ENCODE measurements at places on chromosomes 4 and X. TPM values are rescaled to one million over a fixed set of nuclear protein-coding genes. Genes with fewer than 3 reads are reported as not detected.

- H3K27ac ChIP-seq: no peak overlapping the region
- H3K27me3 ChIP-seq: no peaks in the 10 kb centered on the region
- H3K4me1 ChIP-seq: no peaks in the 10 kb centered on the region
- no peak overlapping the region for H3K4me3 ChIP-seq
- H3K36me3 ChIP-seq: no peaks in the 10 kb centered on the region
Observed at GRCh38 chr4:87179751-87180150, 40.7 kb downstream of the KLHL8 start.

- DNase-seq: no peak
- H3K27ac ChIP-seq: no peak overlapping the region
- H3K4me1 ChIP-seq: no peaks in the 10 kb centered on the region
- H3K36me3 ChIP-seq: no peaks in the 10 kb centered on the region
- H3K27me3 ChIP-seq: no peaks in the 10 kb centered on the region
Observed at GRCh38 chr4:56791316-56791715, 30.2 kb downstream of the SPINK2 start.

- no peaks in the 10 kb centered on the region for H3K4me1 ChIP-seq
- H3K4me3 ChIP-seq: no peak overlapping the region
- H3K27me3 ChIP-seq: no peaks in the 10 kb centered on the region
Observed at GRCh38 chr4:13851085-13851940, 223.8 kb upstream of the BOD1L1 start.

GRCh38 chr4:102318105-102318504 lies 27.2 kb downstream of the SLC39A8 start:
- H3K27me3 ChIP-seq: no peaks in the 10 kb centered on the region
- DNase-seq: no peak
- no peaks in the 10 kb centered on the region for H3K4me1 ChIP-seq
- no peak overlapping the region for H3K4me3 ChIP-seq
- no peaks in the 10 kb centered on the region for H3K36me3 ChIP-seq
- H3K27ac ChIP-seq: peak overlapping the region; percentile 31

GRCh38 chrX:48458711-48459110 lies 11.3 kb downstream of the SLC38A5 start:
- H3K4me1 ChIP-seq: no peaks in the 10 kb centered on the region
- no peaks in the 10 kb centered on the region for H3K36me3 ChIP-seq
- H3K27ac ChIP-seq: no peak overlapping the region
- H3K4me3 ChIP-seq: no peak overlapping the region
- H3K27me3 ChIP-seq: no peaks in the 10 kb centered on the region
- no peak for DNase-seq

The TRO gene
- 9.7 TPM for total RNA-seq

The REELD1 gene
- 1.1 TPM for total RNA-seq

The UGT2B17 gene
- not detected for total RNA-seq

The CFAP47 gene
- total RNA-seq: 0.45 TPM

- DNase-seq: peak; percentile 9
- H3K27ac ChIP-seq: no peak within 1 kb of the TSS
- H3K36me3 ChIP-seq: no peaks in the 10 kb centered on the region
- no peaks in the 10 kb centered on the region for H3K4me1 ChIP-seq
- H3K27me3 ChIP-seq: no peaks in the 10 kb centered on the region
Observed at GRCh38 chrX:110795645-110796406, at the start of gene CHRDL1. CHRDL1 (minus strand) TSS chrX:110795817; CDS start chrX:110792181, 3,636 bp downstream.

DNA sequence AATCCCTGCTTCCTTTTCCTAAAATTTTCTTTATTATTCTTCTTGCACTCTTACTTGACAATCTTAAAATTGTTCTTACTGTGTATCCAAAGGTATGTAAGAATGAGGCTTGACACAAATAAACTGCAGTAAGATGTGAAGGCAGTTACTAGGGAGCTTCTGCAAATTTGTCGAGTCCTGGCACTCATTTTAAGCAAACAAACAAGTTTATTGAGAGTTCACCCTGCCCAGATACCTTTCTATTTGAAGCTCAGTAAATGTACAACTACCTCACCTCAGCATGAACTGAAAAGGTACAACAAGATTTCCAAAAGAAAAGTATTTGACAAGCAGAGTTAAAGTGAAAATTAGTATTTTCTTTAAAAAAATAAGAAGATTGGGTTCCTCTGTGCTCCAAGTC lies 13.3 kb upstream of the SYTL4 start:
- H3K27ac ChIP-seq: peak overlapping the region; percentile 72
- no peak overlapping the region for H3K4me3 ChIP-seq
- no peak for DNase-seq
- H3K36me3 ChIP-seq: no peaks in the 10 kb centered on the region
- no peaks in the 10 kb centered on the region for H3K27me3 ChIP-seq
- peaks cover 3% of the 10 kb centered on the region for H3K4me1 ChIP-seq

DNA sequence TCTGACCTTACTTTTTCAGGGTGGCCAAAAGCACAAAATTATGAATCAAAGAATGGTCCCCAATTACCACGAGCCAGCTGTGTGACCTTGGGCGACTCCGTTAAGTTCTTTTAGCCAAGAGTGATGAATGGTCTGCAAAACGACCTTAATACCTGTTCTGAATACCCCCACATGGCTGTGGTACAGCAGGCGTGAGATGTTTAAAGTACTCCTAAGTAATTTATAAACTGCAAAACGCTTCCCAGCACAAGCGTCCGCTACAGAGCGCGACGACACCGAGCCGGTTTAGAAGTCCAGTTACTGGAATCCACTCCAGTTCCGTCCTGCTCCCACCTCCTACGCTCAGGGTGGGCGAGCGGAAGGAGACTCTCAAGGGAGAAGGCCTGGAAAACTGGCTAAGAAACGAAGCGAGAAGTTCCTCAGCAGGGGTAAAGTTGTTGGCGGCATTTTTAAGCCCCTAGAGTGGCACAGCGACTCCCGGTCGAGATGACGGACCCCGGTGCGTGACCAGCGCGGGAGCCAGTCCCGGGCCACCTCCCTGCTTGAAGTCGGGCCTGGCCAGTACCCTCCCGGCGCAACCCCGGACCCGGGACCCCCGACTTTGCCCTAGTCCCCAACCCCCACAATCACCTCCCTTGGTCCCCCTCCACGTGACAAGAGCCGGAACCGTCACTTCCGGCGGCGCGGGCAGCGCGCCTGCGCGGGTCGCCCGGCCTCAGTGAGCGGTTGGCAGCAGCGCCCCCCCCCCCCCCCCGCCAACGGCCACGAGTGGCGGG lies 659 bp upstream of the BMP2K start:
- no peaks in the 10 kb centered on the region for H3K27me3 ChIP-seq

DNA sequence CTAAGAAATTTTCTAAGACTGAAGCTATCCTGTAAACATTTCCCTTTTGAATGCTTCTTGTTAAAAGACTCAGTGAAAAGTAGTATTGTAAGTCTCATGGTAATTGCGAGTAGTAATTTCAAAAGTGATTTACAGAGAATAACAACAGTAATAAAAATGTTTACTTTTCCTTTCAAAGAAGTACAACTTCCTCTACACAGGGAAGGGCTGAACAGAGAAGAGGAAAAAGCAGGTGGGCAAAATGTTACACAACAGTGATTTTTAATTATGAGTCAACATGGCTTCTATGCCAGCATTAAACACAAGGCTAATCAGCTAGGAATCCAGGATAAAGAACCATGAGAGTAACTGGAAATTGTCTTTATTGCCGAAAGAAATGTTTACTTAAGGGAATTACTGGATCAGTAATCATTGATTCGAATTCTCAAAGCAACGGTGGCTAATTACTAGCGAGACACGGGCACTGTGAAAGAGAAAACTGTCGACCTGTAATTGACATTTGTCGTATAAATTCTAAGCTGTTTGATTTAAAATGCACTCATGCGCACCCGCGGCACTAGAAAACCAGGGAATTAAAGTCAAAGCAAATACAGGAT lies 15.4 kb downstream of the UTP3 start:
- no peaks in the 10 kb centered on the region for H3K27me3 ChIP-seq
- H3K4me3 ChIP-seq: peak overlapping the region; percentile 82
- H3K27ac ChIP-seq: peak overlapping the region; percentile 97
- DNase-seq: peak; percentile 12
- no peaks in the 10 kb centered on the region for H3K36me3 ChIP-seq

The PAK3 gene
- total RNA-seq: 12.5 TPM

- H3K27ac ChIP-seq: no peak overlapping the region
- no peaks in the 10 kb centered on the region for H3K27me3 ChIP-seq
- H3K4me3 ChIP-seq: no peak overlapping the region
- H3K36me3 ChIP-seq: no peaks in the 10 kb centered on the region
- DNase-seq: no peak
Observed at GRCh38 chrX:2388669-2389068, 112.1 kb downstream of the DHRSX start.

GRCh38 chr4:120977435-120977997 lies 55.0 kb upstream of the PRDM5 start:
- no peak overlapping the region for H3K4me3 ChIP-seq
- H3K36me3 ChIP-seq: no peaks in the 10 kb centered on the region
- DNase-seq: no peak
- H3K27ac ChIP-seq: no peak overlapping the region

The PAGE4 gene
- 26.5 TPM for total RNA-seq

- no peaks in the 10 kb centered on the region for H3K36me3 ChIP-seq
- peaks cover 5% of the 10 kb centered on the region for H3K27me3 ChIP-seq
- H3K27ac ChIP-seq: no peak overlapping the region
- H3K4me1 ChIP-seq: no peaks in the 10 kb centered on the region
- no peak for DNase-seq
Observed at GRCh38 chr4:133156556-133156955, 7.5 kb downstream of the PCDH10 start.

GRCh38 chrX:10479508-10479907 lies 140.9 kb downstream of the MID1 start:
- no peak overlapping the region for H3K27ac ChIP-seq
- DNase-seq: no peak
- H3K36me3 ChIP-seq: no peaks in the 10 kb centered on the region
- H3K27me3 ChIP-seq: no peaks in the 10 kb centered on the region
- no peak overlapping the region for H3K4me3 ChIP-seq

The CHRDL1 gene
- total RNA-seq: 49.1 TPM

GRCh38 chr4:105587841-105588240 lies 35.4 kb downstream of the ARHGEF38 start:
- H3K4me3 ChIP-seq: no peak overlapping the region
- peak overlapping the region; percentile 50 for H3K27ac ChIP-seq
- H3K4me1 ChIP-seq: peaks cover 4% of the 10 kb centered on the region

DNA sequence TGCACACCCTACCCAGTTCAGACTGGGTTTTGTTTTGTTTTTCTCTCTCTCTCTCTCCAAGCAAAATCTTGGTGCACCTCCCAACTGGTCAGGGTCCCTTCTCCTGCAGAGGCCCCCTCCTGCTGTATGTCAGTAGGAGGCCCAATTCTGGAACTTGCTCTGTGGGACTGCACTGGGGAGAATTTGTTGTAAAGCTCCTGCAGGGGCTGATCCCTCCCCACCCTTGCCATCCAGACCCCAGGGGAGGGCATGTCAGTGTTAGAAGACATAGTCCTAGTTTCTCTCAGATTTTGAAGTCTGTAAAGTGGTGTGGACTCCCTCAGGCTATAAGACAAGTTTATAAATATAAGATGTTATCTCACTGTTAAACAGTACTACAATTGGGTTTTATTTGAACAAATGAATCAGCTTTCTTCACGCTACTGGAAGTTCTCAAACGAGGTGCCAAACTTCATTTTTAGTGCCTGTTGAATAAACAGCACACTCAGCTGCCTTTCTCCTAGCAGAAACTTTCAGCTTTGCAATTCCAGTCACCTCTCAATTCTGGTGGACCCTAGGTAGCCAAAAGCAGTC lies 88.6 kb upstream of the FRMPD3 start:
- no peaks in the 10 kb centered on the region for H3K27me3 ChIP-seq
- H3K4me1 ChIP-seq: no peaks in the 10 kb centered on the region
- no peak overlapping the region for H3K4me3 ChIP-seq
- peak; percentile 3 for DNase-seq

The PPEF2 gene
- total RNA-seq: not detected

The NHSL2 gene
- 28.2 TPM for total RNA-seq

- H3K27me3 ChIP-seq: no peaks in the 10 kb centered on the region
- no peak overlapping the region for H3K4me3 ChIP-seq
- DNase-seq: no peak
- no peaks in the 10 kb centered on the region for H3K4me1 ChIP-seq
- no peaks in the 10 kb centered on the region for H3K36me3 ChIP-seq
Observed at GRCh38 chrX:47097018-47097417, 18.8 kb downstream of the RGN start.

DNA sequence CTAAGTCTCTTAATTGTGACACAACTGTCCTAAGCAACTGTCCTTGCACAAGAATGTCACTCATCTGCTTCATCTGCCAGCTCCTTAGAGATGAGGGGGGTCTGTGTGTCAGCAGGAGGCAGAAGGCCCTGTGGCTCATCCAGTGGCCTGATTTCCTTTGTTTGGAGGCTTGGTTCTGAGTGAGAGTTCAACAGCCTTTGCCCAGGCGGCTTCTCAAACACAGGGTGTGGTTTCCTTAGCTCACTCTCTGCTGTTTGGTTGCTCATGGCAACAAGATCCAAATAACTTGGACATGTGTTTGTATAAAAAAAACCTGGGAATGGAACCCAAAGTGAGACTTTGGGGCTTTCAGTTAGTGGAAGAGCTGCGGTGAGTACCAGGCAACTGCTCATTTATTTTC lies 46.6 kb downstream of the MAP7D3 start:
- H3K27me3 ChIP-seq: no peaks in the 10 kb centered on the region
- H3K36me3 ChIP-seq: no peaks in the 10 kb centered on the region
- H3K4me1 ChIP-seq: no peaks in the 10 kb centered on the region
- no peak overlapping the region for H3K27ac ChIP-seq

DNA sequence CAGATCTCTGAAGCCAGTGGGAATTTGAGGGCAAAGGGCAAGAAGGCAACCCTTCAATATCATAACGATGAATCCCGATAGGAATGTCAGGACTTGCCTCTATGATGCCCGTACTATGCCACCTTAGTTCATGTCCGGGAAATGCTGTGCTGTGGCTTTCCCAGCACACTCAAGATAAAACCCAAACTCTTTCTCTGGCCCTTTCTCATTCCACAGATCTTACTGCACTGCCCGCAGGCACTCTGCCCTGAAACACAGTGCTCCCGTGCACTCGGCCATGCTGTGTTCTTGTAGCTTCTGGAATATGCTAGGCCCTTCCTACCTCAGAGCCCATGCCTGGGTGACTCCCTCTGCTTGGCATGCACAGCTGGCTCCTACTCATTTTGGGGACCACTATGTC lies 26.3 kb downstream of the SORCS2 start:
- H3K36me3 ChIP-seq: no peaks in the 10 kb centered on the region
- no peaks in the 10 kb centered on the region for H3K4me1 ChIP-seq
- no peak for DNase-seq
- no peak overlapping the region for H3K4me3 ChIP-seq

The SYNPO2 gene
- 131 TPM for total RNA-seq

The JADE3 gene
- total RNA-seq: 6.8 TPM

The PLAC8 gene
- total RNA-seq: 3.9 TPM

GRCh38 chrX:16666541-16666940 lies 16.6 kb downstream of the S100G start:
- no peaks in the 10 kb centered on the region for H3K4me1 ChIP-seq
- DNase-seq: no peak
- H3K36me3 ChIP-seq: no peaks in the 10 kb centered on the region
- no peaks in the 10 kb centered on the region for H3K27me3 ChIP-seq
- H3K4me3 ChIP-seq: no peak overlapping the region

GRCh38 chrX:21398426-21398825 lies 24.2 kb downstream of the CNKSR2 start:
- no peak overlapping the region for H3K4me3 ChIP-seq
- no peaks in the 10 kb centered on the region for H3K27me3 ChIP-seq
- no peaks in the 10 kb centered on the region for H3K4me1 ChIP-seq
- H3K27ac ChIP-seq: no peak overlapping the region
- no peak for DNase-seq
